Muscle of back (tissue), 13 donors: ENCODE measurements at places on chromosomes 7 and 10. TPM values are rescaled to one million over a fixed set of nuclear protein-coding genes. Genes with fewer than 3 reads are reported as not detected.

- DNase-seq, result no peak
Measured at GRCh38 chr7:25597946-25598345, 369.7 kb upstream of the NPVF start.

DNA sequence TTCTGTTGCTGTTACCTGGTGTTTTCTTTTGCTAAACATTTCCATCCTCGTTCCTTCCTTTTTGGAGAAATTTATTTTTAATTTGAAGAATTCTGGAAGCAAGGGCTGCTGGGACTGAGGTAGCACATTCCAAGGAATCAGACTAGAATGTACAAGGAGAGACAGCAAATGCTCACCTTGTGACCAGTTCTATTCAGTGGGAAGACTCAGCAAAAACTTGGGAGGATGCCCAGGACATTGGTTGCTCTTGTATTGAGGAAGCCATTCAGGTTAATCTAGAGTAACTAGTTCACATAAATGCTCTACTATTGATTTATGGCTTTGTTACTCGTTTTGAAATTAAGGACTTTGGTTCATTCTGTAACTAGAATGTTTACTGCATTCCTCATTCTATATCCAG lies 11.3 kb downstream of the PLCE1 start:
- DNase-seq, result no peak

- no peak for DNase-seq
Measured at GRCh38 chr7:68770649-68771048, 827.6 kb upstream of the AUTS2 start.

DNA sequence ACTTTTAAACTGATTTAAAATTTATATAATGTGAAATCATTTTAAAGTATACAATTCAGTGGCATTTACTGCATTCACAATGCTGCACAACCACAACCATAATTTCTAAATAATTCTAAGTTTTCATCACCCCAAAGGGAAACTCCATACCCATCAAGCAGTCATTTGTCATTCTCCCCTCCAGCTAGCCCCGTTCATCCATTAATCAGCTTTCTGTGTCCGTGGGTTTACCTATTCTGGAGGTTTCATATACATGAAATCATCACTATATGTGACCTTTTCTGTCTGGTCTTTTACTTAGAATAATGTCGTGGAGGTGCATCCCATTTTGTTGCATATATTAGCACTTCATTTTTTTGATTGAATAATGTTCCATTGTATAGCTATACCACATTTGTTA lies 214.1 kb downstream of the ADK start:
- DNase-seq, result no peak

GRCh38 chr7:77735457-77735856 lies 39.2 kb downstream of the RSBN1L start:
- DNase-seq, result no peak

- DNase-seq, result no peak
Measured at GRCh38 chr7:46259947-46260346, 338.9 kb upstream of the IGFBP3 start.

- DNase-seq, result no peak
Measured at GRCh38 chr10:129892548-129893052, 71.5 kb downstream of the EBF3 start.

DNA sequence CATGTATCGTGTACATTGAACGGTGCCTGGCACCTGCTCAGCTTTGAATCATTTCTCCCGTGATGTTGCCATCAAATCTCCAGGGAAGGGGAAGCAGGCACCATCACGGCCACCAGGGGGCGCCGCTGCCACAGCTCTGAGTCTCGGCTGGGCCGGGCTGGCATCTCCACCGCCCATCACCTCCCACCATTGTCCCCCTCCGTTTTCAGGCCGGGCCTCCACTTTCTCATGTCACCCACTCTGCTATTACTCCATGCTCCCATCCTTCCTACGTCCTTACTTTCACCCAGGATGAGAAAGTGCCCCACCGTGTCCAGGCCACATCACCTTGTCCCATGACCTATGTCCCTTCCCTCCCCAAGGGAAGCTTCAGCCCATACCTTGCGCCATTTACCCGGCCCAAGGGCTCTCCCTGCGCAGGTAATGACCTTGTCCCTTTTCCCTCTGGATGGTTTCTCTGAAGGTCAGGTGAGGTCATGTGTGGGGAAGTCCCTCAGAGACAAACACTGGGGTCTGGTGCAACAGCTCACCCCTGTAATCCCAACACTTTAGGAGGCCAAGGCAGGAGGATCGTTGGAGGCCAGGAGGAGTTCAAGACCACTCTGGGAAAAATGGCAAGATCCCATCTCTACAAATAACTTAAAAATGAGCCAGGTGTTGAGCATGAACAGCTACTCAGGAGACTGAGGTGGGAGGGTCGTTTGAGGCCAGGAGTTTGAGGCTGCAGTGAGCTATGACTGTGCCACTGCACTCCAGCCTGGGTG lies 31.8 kb upstream of the OCM2 start:
- peak; percentile 15 for DNase-seq

- DNase-seq, result no peak
Measured at GRCh38 chr7:3083350-3083749, 39.7 kb upstream of the CARD11 start.

DNA sequence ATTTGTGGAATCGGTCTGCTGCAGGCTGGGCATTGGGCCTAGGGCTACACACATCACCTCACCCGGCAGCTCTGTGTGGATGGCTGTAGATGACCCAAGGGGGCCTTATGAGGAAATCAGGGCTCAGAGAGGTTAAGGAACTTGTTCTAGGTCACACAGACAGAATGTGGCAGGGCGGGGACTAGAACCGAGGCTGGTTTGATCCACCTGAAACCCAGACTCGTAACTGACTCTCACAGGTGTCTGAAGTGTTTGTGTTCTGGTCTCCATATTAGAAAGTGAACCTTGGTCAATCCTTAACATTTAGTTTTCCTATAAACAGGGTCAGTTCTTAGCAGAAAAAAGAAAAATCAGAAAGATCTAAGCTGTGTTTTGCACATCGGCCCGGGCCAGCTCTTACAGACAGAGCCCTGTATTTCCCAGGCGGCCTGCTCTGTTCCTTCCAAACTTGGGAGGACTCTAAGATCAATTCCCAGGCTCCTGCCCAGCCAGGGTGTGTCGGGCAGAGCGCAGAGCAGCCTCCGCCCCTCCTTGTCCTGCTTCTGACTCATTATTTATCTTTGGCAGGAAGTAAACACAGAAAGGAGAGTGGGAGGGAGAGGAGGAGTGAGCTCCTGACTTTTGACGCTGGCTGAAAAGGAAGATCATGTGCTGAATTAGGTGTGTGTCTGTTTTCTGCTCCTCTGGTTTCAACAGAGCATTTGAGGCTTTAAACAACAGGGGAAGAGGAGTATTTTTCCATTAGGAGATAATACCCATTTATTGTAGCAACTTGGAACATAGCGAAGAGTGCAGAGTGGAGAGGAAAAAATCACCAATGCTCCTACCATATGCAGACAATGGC lies 74.1 kb downstream of the TACC2 start:
- peak; percentile 93 for DNase-seq

- DNase-seq, result no peak
Measured at GRCh38 chr7:106278695-106279094, 6.1 kb downstream of the NAMPT start.

DNA sequence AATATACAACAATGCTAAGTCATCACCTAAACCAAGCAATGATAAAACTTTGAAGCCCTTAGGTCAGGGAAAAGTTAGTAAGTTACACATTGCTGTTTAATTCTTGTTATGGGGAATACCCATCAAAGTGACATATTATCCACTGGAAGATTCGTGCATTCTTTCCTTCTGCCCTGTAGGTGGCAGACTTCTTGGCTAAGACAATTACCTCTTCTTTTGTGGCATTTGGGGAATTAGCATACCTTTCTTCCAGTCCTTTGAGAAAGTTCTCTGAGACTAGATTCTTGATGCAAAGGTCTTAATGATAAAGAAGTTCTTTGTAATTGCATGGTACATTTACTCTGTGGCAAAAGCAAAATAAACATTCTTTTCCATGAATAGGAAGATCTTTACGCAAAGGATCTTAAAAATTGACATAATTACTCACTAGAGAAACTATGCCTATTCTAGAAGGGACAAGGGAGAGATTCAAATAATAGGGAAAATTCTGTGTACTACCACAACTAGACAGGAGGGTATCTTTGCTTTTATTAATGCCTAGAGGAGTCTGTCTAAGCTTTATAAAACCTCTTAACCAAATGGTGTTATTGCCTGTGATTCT lies 395.9 kb downstream of the GRM8 start:
- DNase-seq, result no peak

GRCh38 chr10:47348138-47348651 lies at the start of gene RBP3:
TSS of gene RBP3 (plus strand) at chr10:47348363. CDS start at chr10:47348485, 122 bp downstream.
- DNase-seq, result no peak

DNA sequence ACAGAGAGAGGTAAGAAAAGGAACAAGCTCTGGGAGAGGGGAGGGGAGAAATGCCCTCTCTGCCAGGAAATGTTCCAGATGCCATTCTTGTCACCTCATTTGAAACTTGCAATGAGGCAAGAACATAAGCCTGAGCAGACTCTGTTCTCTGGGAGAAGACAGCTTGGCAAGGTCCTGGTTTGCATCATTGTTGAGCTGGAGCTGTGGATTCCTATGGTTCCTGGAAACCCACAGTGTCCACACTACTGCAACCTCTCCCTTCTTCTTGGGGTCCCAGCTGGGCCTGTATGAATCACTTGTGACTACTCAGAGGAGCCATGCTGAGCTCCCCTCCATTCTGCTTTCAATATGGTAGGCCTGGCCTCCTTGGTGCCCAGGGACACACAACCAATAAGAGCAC lies 60.8 kb upstream of the HECTD2 start:
- DNase-seq, result peak; percentile 16

DNA sequence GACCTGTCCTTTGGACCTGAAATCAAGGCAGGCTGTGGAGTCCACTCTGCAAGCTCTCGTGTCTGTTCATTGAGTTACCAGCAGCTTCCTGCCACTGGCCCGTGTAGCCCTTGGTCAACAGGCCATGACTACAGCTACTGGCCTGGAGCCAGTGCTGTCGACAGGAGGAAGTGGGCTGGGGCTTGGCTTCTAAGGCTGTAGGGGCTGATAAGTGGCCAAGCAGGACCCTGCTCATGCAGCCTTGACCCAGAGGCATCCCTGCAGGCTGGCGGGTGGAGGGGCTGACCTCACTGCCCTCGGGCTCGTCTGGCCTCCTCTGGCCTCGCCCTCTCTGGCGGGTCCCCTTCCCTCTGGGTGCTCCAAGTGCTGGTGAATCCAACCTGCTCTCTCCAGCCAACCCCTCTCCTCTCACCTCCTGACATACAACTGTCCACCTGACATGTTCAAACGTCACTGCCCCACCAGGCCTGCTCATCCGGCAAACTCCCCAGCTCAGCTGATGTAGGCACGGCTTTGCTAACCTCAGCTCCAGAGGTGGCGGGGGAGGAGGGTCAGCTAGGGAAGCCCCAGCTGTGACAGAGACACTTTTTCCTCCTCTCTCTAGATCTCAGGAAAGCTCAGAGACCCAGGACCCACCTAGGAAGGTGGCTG lies 188.6 kb upstream of the LYZL2 start:
- DNase-seq, result peak; percentile 66

GRCh38 chr10:78460204-78460603 lies 426.5 kb downstream of the RPS24 start:
- DNase-seq, result no peak

GRCh38 chr10:121797490-121797889 lies 130.3 kb downstream of the ATE1 start:
- no peak for DNase-seq

DNA sequence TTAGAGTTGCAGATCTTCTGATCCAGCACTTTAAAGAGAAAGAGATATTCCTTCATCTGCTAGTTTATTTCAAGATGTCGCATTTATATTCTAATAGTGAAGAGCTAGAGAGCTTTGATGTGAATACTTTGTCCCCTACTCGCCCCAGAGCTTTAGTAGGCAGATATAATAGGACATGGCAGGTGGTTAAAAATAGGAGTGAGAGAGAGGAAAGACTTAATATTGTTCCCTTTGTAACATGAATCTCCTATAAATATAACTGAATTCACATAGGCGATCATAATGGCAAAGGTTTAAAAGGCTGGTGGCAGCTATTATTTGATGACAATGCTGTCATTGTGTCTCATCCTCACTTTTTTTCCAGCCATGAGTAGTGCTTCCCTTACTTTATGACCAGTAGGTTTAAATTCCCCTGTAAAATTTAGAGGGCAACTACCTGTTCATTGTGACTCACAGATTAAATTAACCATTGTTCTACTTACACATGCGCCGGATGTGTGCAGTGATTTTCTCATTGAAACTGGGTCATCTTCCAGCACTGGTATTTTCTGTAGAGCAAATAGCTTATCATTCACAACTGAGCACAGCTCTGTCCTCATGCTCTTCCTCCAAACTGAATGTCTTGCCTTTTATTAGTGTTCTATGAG lies 906.7 kb upstream of the CELF2 start:
- DNase-seq, result no peak

DNA sequence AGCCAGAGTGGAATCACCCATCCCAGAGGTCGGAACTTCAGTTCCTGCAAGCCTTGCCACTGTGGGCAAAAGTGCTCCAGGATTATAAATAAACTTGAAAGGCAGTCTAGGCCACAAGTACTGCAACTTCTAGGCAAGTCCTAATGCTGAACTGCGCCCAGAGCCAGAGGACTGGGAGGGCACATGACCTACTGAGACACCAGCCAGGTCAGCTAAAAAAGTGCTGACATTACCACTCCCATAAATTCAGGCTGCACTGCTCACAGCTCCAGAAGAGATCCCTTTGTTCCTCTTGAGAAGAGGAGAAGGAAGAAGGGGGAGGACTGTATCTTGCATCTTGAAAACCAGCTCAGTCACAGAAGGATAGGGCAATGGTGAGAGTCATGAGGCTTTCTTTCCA lies 1084.1 kb upstream of the PHF14 start:
- no peak for DNase-seq

DNA sequence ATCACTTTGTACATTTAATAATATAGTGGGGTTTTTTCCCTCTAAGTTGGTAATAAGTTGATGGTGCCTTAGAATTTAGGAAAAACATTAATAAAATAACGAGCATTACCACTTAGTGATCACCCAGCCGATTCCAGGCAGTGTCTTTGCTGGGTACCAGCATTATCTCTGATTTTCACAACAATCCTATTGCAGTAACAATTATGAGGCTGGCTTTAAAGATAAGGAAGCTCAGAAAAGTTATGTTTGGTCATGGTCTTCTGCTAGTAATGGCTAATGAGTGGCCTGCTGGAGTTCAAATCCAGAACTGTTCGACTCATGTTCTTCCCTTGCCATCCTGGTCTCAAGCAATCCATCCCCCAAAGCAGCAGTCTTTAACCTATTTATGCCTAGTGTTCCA lies 127.9 kb downstream of the CNNM2 start:
- DNase-seq, result no peak

- no peak for DNase-seq
Measured at GRCh38 chr7:101620991-101621390, 8.1 kb downstream of the MYL10 start.

- DNase-seq, result peak; percentile 74
Measured at GRCh38 chr10:30063099-30063498, 3.7 kb upstream of the JCAD start.

- DNase-seq, result no peak
Measured at GRCh38 chr7:96962221-96962885, 43.0 kb upstream of the DLX6 start.

- no peak for DNase-seq
Measured at GRCh38 chr7:151508991-151509390, 10.7 kb downstream of the RHEB start.

Gene ENO4
- polyA plus RNA-seq, result 0.44 TPM

Gene HOXA10
- polyA plus RNA-seq, result 15.8 TPM

Gene NUTM2A
- polyA plus RNA-seq, result 3.0 TPM

Gene TMEM139
- polyA plus RNA-seq, result 0.94 TPM

Gene TRIL
- 24.9 TPM for polyA plus RNA-seq
